ENCODE measurements at places on chromosomes 3 and 15.

DNA sequence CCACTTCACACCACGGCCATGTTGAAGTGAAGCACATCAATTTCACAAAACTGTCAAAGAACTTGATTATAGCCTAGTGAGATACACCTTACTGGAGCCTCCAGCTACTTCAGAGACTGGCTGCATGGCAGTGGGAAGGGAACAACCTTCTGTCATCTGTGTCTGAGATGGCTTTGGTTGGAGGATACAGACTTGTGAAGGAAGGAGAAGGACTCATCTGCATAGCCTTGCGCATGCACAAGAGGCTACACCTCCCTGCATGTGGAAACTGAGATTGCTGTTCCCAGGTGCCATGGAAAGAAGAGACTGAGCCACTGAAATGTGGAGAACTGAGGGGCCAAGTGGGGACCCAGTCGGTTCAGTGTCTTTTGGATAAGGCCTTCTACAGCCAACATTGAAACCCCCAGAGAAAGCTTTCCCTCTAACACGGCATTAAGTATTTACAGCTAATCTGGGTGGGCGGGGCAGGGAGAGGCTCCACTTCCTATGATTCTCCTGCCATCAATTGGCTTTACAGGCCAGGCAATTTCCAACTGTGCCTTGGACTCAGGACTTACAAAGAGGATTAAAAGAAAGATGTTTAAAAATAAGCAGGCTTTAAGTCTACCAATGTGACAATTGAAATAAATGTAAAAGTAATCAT is 58.8 kb downstream of the IL16 start:
- DNase-seq: no peak

DNA sequence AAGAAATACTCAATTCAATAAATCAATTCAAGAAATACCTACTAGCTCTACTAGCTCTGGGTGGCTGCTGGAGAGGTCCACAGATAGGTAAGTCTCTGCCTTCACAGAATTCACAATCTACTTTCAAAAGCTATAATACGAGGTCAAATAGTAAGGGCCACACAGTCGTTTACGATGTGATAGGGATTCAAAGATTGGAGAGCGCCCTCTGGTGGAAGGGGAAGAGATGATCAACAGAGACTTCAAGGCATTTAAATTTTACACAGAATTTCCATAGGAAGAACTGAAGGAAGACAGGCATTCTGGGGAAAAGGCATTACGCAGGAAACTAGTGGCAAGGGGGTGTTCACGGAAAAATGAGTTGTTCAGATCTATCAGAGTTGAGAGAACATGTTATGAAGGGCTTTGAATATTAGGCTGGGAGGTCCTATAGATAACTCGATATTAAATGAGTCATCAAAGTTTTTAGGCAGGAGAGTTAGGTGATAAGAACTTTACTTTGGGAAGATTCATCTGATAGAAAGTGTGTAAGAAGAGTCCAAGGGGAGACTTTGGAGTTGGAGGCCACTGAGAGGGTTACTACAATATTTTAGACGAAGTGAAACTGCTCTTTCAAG is 128.8 kb downstream of the FRMD5 start:
- peak; percentile 88 for DNase-seq

DNA sequence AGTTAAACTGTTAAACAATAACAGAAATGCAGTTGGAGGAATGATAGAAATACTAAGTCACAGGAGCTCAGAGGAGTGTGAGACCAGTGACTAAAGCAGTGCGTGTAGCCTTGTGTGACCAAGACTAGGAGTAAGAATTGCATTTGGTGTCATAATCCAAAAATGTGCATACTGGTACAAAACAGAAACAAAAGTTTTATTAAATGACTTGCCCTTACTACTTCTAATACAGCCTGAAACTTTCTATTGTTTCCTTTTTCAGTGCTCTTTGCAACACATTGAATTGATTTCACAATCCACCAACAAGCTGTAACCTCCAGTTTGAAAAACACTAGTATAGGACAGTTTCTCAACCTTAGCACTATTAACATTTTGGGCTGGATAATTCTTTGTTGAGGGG is 17.1 kb downstream of the SNX1 start:
- DNase-seq: peak; percentile 21

DNA sequence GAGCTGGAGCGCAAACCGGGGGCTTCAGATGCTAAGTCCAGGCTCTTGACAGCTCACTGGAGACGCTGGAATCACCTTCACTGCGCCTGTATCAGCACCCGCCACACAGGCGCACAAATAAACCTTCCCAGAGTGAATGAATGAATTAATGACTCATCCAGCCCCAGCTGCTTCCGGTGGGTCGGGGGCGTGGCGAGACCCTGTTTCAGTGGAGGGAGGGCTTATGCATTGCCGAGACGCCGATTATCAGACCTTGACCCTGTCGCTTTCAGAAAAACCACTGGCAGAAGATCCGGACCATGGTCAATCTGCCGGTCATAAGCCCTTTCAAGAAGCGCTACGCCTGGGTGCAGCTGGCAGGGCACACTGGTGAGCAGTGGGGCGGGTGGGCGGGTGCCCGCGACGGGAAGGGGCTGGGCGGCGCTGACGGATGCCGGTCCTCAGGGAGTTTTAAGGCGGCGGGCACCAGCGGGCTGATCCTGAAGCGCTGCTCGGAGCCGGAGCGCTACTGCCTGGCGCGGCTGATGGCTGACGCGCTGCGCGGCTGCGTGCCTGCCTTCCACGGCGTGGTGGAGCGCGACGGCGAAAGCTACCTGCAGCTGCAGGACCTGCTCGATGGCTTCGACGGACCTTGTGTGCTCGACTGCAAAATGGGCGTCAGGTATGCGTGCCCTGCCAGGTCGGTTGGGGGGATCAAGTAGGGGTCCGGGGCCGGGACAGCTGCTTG is 7.7 kb downstream of the ITPKA start:
- DNase-seq: no peak

- DNase-seq: no peak
Observed at GRCh38 chr15:42365921-42366550, 6.7 kb downstream of the CAPN3 start.

DNA sequence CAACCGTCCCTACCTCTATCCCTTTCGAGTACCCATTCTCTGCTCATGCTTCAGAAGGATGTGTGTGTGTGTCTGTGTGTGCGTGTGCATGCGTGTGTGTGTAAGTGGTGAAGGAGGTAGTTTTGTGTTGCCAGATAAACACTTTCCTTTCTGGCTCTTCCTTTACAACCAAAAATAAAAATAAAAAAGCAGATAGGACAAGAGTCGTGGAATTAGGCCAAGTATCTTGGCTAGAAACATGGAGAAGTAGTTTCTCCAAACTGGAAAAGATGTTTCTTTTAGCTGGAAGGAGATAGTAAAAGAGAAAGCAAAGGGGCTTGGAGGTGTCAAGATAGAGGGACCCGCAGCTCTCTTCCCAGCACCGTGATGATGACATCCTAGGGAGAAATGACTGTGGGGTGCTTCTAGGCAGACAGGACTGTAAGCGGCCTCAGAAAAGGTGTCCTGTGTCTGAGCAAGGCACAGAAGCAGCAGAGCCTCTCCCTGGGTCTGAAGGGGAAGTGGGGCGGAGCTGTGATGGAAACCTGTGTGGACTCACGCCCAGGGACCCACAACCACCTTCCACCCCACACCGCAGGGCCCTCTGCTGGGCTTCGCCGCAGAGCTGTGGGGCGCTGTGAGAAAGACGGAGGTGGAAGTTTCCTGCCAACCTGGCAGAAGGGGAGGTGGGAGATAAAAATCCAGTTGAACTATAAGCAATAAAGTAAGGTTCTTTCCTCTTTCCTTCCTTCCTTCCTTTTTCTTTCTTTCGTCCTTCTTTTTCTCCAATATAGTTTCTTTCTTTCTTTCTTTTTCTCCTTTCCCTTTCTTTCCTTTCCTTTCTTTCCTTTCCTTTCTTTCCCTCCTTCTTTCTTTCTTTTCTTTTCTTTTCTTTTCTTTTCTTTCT is 35.3 kb downstream of the MUC20 start:
- DNase-seq: no peak

DNA sequence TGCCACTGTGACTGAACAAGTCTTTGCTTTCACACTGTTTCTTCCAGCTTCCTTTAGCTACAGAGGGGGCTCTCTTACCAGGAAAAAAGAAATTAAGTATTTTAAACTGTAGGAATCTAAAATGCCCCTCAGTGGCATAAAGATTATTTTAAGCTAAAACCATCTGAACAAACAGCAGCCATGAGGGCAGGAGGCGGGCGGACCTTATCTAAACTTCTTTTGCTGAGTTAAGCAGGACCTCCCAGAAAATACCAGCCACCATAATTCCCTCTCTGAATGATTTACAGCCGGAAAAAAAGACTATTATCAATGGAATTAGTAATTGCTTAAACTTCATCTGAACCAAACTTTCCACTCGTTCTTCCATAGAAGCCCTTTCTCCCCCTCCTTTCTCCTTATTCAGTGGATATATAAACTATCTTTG is 5.2 kb upstream of the TOPAZ1 start:
- DNase-seq: no peak

GRCh38 chr15:91214675-91215590 is 114.9 kb downstream of the SV2B start:
- DNase-seq: no peak

GRCh38 chr15:72770673-72771328 is 12.8 kb downstream of the ADPGK start:
- DNase-seq: no peak

- no peak for DNase-seq
Observed at GRCh38 chr15:64444836-64445235, 15.5 kb upstream of the ZNF609 start.

DNA sequence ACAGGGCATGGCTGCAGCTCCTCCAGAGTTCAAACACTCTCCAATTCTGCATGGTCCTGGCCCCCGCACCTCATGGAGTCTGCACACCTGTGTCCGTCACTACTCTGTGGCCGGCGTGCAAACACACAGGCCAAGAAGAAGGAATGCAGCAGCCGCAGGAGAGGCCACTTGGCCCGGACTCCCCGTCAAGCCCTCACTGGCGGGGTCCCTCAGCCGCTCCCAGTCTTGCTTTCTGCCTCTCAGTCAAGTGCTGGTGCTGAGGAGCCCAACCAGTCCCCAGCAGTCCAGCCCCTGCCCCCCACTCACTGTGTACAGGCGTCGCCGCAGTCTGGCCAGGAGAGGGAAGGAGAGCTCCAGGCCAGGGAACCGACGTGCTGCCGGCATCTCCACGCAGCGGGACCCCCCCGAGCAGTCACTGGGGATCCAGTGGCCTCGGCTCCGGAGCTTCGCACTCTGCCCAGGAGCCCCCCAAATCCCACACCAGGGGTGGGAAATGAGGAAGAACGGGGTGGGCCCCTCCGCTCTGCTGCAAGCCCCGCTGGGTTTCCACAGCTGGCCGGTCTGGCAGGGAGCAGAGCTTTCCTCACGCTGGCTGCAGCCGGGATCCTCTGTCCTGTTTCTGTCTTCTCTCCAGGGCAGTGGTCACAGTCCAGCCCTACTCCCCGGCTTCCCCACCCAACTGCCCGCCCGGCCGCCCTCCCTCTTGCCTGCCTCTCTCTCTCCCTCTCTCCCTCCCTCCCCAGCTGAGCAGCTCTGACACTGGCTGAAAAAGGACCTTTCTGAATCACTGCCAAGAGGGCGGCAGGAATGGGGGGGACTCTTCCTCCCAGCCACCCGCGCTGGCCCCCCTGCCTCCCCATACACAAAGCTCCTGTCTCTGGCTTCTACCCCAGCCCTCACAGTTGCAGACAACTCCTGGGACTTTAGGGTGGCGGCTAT is 16.0 kb downstream of the TNK2 start:
- peak; percentile 94 for DNase-seq

- no peak for DNase-seq
Observed at GRCh38 chr3:175428466-175428865, 569.3 kb downstream of the NAALADL2 start.

DNA sequence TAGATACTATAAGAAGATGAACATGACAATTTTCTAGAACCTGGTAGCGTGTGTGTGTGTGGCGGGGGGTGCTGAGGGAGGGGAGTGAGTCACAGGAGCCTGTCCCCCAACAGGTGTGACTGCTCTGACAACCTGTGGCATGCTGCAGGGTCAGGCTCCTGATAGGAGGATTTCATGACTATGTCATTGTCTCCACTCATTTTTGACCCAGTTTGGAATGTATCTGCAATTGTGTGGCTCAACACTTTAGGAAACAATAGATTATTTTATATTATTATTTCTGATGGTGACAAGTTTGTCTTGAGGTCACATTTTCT is 9.3 kb upstream of the VILL start:
- no peak for DNase-seq

GRCh38 chr3:64625381-64625780 is 62.4 kb downstream of the ADAMTS9 start:
- no peak for DNase-seq

- DNase-seq: peak; percentile 4
Observed at GRCh38 chr3:195774917-195775316, 36.8 kb downstream of the MUC4 start.

GRCh38 chr3:152151216-152151876 is 117.4 kb upstream of the MBNL1 start:
- no peak for DNase-seq

- DNase-seq: no peak
Observed at GRCh38 chr15:93028111-93028631, 60.8 kb downstream of the RGMA start.

- DNase-seq: no peak
Observed at GRCh38 chr3:71685686-71686085, 39.5 kb downstream of the EIF4E3 start.

GRCh38 chr3:152365766-152366593 is 97.3 kb downstream of the MBNL1 start:
- DNase-seq: peak; percentile 51
